ENCODE measurements at places on chromosomes 6 and 20.

DNA sequence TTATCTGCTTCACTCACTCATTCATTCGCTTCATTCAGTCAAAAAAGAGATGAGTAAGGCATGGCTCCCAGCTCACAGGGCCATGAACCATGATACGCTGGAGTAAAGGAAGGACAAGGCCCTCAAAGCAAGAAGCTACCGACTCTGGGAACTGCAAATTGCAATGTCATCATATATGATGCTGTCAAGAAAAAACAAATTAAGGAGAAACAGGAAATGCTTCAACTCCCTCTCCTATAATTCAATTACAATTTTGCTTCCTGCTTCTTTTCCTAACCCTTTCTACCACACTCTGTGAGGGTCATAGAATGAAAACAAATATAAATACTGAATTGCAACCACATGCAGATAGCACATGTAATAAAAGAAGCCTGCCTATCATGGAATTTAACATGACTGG, 725.7 kb upstream of the FLRT3 start:
- no peak for DNase-seq

GRCh38 chr20:63572788-63573646, 1.0 kb downstream of the HELZ2 start:
- no peak for DNase-seq

- no peak for DNase-seq
These were observed 32.7 kb upstream of the C20orf203 start for GRCh38 chr20:32706486-32706885.

- no peak for DNase-seq
These were observed 93.9 kb downstream of the PSMG4 start for GRCh38 chr6:3352678-3353077.

DNA sequence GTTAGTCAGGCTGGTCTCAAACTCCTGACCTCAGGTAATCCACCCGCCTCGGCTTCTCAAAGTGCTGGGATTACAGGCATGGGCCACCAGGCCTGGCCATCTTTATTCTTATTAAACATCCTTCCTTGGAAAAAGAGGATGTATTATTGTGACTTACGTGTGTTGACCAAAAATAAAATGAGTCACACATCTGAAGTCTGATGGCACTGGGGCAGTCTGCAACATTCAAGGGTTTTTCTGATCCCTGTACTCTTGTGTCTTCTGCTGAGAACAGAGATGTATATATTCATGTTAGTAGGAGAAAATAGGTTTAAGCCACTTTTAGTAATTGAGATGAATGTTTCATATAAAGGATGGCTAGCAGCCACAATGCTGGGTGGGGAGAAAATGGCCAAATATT, 129.9 kb upstream of the RIPOR2 start:
- no peak for DNase-seq

GRCh38 chr6:159941286-159942113, 27.4 kb upstream of the IGF2R start:
- no peak for DNase-seq

GRCh38 chr6:3481640-3482039, 24.8 kb upstream of the SLC22A23 start:
- DNase-seq, result no peak

DNA sequence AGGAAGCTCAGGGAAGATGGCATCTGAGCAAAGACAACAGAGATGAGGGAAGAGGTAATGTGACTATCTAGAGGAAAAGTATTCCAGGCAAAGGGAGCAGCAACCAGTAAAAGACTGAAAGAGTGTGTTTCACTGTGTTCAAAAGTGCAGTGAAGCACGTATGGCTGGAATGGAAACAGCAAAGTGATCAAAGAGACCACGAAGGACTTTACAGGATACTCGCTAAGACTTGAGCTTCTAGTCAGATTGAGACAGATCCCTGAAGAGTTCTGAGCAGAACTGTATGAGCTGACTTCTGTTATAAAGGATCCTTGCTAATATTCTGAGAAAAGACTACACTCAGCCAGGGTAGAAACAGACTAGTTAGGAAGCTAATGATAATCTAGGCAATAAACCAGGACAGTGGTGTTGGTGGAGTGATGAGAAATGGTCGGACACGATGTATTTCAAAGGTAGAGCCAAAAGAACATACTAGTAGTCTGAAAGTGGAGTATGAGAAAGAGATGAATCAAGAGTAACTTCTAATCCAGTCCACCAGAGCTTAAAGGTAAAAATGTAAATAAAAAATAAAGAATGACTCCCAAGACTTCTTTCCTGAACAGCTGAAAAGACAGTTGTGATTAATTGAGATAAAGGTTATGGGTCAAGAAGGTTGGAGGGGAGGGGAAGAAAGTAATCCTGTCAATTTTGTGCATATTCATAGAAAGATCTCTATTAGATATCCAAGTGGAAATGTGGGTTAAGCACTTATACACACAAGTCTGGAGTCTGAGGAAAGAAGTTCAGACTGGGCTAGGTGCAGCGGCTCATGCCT, 14.2 kb downstream of the SEC63 start:
- DNase-seq, result no peak

- DNase-seq, result no peak
These were observed 10.5 kb downstream of the DNAH8 start for GRCh38 chr6:38725414-38726183.

DNA sequence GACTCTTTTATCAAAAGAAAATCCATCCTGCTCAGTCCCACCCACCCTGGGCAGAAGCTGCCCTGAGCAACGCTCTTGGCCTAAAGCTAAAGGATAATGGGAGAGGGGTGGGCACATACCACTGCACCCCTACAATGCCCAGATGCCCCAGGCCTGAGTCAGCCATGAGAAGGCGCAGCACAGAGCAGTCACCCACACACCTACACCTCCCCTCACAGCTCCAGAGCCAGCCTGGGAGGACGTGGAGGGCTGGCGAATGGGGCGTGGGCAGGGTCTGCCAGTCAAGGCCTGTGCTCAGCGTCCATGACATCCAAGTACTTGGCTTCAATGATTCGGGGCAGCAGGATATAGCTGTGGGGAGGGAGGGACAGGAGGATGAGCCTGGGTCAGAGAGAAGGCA, 11.5 kb downstream of the SLC4A11 start:
- DNase-seq, result no peak

GRCh38 chr6:168105813-168106632, 27.0 kb upstream of the FRMD1 start:
- DNase-seq, result no peak

DNA sequence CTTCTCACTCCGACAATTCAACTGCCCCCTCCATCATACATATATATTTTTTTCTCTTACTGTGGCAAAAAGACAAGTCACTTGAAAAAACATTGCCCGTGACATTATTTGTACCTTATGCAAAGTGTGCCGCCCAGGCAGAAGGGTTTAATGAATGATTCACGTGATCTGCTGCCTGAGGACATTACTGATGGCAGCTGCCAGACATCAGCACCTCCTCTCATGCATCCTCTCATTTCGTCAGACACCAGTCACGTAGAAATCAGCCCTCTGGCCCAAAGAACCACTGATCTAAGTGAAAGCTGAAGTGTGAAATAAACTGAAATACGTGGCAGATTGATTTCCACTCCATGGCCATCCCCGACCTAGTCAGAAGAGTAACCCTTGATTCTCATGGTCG, 218.8 kb upstream of the PDE10A start:
- no peak for DNase-seq

DNA sequence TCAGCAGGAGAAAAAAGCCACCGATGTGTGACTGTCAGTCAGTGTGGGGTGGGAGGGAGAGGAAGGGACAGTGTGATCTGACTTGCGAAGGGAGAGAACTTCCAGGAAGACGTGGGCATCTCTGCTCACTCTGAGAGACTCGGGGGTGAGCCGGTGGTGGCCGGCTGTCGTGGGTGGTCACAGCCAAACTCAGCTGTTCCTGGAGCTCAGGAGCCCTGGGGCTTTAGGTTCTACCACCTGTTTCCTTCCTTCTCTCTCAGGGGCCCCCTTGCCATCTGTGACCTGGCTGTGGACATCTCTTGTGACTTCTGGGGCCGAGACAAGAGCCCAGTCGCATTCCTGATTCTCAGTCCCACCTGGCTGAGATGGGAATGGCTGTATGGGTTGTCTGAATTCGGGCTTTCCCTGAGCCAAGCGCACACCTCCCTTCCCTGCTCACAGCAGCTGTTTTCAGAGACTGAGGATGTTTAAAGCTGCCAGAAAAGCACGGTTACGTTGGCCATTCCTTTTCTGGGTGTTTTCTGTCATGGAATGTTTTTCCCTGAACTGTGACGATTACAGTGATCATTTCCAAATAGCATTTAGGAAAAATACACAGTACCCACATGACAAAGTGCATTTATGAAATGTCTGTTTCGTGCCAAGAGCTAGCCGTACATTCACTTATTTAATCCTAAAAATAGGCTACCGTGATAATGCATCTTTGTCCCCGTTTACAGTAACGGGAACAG, 36.5 kb downstream of the SYNJ2 start:
- DNase-seq, result no peak

- DNase-seq, result no peak
These were observed 380.3 kb downstream of the ARHGAP18 start for GRCh38 chr6:129329678-129330077.

GRCh38 chr6:52881662-52881995, 27.9 kb downstream of the GSTA3 start:
- no peak for DNase-seq

DNA sequence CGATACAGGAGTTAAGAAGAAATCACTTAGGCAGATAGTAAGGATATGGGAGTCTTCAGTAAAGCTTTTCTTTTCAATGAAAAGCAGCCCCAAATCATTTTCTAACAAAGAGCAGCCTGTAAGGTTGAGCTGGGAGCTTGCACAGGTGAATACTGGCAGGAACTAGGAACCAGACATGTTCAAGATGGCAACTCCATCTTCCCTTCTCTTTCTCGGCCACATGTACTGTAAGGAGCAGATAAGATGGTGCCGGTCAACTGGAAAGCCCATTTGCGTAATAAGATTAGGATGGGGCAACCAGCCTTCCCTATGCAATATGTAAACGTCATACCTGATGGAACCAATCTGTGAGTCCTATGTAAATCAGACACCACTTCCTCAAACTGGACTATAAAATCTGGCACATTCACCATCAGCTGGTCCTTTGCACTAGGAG, 46.2 kb upstream of the RNGTT start:
- no peak for DNase-seq

DNA sequence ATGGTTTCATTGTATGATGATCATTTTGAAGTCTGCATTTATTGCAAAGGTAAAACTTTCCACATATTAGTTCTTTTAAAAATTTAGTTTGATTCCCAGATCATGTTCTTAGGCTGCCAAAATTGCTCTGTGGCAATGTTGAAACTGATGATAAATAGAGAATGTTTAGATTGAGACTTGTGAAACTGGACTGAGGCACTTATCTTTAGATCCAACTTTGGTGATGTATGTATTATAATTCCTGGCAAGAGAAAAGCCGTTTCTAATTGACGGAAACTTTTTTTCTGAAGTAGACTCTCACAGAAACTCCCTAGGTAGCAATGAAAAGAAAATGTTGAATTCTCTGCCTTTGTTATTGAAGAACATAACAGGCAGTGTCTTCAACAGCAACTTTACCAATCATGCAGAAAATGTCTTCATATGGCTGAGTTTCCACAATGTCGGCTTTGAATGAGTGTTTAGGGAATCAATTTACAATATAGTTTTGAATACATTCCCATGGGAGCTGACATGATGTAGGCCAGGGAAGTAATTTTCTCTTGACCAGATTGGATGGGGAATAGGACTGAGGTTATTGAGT, 456.2 kb downstream of the CD109 start:
- no peak for DNase-seq

DNA sequence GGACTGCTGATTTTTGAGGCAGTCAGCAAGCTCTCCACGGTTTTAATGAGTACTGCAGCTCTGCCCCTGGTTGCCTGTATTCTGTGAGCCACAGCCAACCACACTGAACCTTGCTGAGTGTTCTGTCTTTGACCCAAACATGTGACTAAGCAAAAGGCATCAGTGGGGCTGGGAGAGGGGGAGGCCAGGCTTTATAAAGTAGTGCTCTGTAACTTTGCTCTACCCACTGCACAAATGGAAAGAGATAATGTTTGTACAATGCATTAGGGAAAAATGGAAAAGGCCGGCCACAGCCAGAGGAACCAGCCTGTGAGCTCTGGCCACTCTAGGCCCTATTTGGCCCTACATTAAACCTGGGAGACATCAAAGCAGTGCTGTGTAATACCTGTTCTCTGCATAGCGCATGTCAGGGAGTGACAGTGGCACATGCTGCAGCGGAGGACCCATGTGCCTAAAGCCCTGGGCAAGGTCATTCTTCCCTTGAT, 22.0 kb downstream of the KLHL31 start:
- no peak for DNase-seq

GRCh38 chr6:158644231-158645063, at the start of gene DYNLT1:
DYNLT1 (minus strand) TSS chr6:158644743; CDS start chr6:158644708, 35 bp downstream.
- peak; percentile 80 for DNase-seq

- DNase-seq, result no peak
These were observed 23.5 kb downstream of the TM9SF4 start for GRCh38 chr20:32132911-32133549.

DNA sequence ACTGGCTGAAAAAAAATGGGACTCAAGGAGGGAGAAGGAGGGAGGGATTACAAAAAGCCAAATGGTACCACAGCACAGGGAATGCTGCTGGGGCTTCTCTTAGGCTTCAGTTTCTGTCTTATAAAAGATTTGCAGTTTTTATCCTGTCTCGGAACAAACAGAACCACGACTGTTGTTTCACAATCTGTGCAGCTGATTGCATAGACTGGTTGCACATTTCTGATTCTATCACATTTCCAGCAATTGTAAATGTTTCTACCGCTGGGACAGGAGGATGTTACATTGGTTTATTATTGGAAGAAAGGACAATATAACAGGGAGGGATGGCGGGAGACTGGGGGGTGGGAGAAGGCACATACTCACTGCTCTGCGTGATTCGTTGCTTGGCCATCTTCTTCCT, 73.5 kb upstream of the ARID1B start:
- DNase-seq, result no peak

DNA sequence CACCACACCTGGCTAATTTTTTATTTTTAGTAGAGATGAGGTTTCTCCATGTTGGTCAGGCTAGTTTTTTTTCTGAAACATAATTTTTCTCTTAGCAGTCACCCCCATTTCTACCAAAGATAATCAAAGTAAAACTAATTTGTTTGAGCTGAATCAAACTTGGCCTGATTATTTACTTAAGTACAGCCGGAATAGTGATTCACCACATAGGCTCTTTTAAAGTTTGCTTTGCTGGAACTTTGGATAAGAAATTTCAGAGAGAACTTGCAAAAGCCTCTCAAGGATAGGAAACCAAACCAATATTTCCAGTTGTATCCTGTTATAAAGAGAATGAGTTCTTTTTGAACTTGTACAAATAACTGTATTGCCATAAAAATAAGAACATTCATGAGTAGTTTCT, 105.0 kb upstream of the SYNCRIP start:
- no peak for DNase-seq

GRCh38 chr6:26021001-26021349, 58.4 kb downstream of the TRIM38 start:
- peak; percentile 34 for DNase-seq
